Activated gamma-delta T cell treated with Interleukin-2 at 50 U/mL for 16 hours (primary cell): ENCODE measurements at places on chromosomes 2 and 18.

- no peak for DNase-seq
Measured at GRCh38 chr2:109255654-109256053, 126.6 kb downstream of the SH3RF3 start.

- no peak for DNase-seq
Measured at GRCh38 chr18:45355944-45356520, 259.2 kb upstream of the SLC14A2 start.

DNA sequence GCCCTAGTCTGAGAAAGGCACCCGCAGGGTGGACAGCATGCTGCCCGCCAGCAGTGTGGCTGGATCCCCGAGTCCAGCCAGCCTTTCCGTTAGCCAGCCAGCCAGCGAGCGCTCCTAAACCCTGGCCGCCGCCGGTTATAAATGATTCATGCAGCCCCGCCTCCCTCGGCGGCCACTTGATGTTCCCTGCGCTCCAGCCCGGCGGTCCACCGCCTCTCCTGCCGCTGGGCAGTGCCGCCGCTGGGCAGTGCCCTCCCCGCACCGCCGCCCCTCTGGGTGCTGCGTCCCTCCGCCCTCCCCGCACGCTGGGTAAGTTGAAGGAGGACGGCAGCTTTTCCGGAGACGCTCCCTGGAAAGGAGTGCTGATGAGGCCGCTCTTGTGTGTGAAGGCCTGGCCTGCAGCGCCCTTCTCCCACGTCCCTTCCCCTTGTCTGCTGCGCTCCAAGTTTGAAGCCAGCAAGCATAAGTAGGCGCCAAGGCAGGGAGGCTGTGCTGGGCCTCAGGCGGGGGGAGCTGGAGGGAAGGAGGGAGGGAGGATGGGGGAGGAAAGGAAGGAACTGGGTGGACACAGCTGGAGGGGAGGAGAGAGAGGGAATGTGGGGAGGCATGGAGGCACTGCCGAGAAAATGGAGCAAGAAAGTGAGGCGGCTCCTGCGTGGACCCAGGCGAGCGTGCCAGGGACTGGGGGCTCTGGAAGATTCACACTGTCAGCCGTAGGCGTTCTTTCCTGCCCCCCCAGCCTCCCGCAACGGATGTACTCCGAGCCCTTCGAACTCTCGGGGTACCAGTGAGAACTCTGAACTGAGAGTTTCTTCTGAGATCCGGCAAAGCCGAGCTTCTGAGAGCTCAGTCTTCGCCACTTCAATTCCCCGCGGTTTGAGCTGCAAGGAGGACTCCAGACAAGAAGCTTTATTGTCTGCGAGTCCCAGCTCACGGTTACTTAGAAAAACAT is 131.9 kb downstream of the GLI2 start:
- DNase-seq = no peak

DNA sequence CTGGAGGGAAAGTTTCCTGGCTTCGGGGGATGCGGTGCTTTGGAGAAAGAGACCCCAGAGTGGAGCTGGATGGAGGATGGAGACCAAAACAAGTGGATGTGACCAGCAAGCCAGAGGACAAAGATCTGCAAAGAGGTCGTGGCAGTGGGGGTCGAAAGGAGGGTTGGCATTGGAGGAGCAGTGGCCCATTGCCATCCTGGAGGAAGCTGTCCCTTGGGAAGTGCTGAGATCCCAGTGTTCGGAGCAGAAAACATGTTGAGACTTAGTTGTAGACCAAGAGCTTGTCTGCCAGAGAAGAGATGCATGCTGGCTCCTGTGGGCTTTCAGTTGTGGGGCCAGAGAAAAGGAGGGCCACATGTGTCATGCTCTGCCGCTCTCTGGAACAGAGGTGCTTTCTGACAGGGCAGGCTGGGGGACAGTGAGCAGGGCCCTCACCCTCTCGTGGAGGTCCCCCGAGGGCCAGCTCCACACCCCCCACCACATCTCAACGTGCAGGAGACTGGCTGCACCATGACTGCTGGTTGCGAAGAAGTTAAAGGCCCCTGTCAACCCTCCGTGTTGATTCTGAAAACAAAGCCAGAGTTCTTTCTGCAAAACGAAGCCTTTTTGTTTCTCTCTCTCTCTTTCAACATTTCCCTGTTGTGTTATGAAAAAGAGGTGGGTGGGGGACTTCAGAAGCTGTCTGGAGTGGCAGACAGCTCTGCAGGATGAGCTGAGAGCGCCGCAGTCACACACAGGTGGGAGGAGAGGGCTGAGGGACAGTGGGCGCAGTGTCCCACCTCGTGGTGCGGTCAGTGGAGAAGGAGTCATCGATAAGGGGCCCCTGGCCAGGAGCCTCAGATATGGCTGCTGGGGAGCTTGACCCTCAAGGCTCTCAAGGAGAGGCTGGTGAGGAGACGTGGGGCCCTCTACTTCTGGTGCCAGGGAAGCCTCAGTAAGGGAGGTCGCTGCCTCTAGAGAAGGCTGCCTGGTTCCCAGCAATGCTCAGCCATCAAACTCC is 77.6 kb upstream of the BCL2L11 start:
- no peak for DNase-seq

GRCh38 chr2:236970656-236971010 is 115.1 kb upstream of the COPS8 start:
- DNase-seq = no peak

DNA sequence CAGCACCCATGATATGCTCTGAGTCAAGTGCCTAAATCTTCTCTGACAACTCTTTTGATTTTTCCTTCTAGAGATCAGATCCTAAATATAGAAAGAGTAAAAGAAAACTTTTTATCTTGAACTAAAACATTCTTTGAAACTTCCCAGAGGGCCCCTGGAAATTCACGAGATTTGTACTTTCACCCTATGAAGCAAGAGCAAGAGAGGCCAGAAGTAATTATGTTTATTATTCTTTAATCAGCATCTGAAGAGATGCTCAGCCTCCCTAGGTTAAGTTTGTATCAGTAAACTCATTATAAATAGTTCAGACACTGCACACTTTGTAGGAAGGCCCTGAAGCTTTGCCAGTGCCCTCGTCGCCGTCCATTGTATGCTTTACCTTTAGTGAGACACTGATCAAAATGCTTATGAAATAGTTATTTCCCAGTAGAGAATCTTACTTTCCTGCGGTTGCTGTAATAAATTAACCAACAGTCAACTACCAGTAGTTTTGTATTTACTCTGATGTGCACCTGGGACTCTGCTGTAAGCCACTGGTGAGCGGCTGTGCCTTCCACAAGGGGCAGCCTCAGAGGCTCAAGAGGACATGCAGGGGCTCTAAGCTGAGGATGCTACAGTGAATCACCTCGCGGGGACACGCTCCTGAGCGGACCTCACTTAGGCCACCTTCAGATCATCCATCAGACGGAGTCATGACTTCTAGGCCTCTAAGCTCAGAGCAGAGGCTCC is 71.9 kb downstream of the BIN1 start:
- no peak for DNase-seq

DNA sequence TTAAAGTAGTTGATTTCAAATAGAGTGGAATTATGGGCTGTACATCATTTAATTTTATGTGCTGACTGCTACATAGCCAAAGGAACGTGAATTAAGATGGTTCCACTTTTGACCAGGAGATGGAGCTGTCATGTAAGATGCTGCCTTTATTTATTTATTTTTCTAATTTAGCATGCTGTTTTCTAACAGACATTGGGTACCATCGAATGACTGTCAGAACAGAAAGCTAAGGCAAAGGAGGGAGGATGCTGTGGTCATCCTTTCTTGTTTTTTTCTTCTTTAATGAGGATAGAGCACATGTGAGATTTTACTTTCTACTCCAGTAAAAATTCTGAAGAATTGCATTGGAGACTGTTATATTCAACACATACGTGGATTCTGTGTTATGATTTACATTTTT is at the start of gene SCN2A:
SCN2A (plus strand) TSS at position 185 of the 400 bp plus-strand sequence. CDS start 56,410 bp downstream, outside the sequence.
- DNase-seq = no peak

- no peak for DNase-seq
Measured at GRCh38 chr2:226030788-226031646, 631.5 kb downstream of the NYAP2 start.

GRCh38 chr18:27004056-27004829 is 138.7 kb upstream of the AQP4 start:
- DNase-seq = no peak

DNA sequence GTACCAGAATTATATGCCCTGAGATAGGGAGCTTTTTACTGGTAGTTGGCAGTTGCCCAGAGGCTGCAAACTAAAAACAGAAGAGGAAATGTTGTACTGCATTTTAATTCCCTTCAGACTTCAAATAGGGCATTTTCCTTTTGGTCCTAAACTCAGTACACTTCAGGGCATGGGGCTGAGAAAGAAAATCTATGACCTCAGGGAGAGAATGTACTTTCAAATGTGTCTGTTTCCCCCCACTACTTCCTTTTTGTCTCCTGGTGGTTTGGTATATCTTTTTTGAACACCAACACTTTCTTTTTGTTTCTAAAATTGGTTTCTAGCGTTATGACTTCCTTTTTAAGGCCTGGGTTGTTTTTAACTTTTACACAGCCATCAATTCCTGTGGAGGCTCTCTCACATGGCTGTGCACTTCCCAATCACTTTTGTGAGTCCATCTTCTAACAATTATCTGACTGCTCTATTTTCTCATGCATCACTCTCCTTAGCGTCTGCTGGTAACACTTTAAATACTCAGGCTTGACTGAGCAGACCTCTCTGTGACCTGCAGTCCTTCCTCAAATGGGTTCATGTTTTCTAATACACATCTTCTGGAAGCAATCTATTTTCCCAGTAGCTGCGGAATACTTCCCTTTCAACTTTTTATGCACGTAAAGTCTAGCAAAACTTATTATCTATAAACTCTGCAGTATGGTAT is 596.0 kb downstream of the LRP1B start:
- no peak for DNase-seq

DNA sequence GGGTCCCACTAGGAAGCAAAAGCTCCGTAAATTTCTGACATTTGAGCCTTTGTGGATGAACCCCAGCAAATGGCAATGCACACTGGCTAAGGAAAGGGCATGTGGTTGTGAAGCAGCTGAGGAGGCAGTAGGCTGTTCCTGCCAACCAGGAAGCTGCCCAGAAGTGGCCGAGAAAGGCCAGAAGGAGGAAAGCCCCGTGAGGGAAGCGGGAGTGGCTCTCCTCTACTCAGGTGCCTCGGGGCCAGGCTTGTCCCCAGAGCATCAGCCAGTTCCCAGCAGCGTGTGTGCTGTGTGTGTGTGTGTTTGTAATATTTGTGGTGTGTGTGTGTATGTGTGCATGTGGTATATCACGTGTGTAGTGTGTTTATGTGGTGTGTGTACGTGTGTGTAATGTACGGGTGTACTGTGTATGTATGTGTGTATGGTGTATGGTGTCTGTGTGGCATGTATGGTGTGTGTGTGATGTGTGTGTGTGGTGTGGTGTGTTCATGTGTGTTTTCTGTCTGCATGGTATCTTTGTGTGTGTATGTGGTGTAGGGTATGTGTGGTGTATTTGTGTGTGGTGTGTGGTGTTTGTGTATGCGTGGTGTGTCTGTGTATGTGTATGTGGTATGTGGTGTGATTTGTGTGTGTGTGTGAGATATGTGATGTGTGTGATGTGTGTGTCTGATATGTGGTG is 90.6 kb downstream of the APOB start:
- DNase-seq = no peak

DNA sequence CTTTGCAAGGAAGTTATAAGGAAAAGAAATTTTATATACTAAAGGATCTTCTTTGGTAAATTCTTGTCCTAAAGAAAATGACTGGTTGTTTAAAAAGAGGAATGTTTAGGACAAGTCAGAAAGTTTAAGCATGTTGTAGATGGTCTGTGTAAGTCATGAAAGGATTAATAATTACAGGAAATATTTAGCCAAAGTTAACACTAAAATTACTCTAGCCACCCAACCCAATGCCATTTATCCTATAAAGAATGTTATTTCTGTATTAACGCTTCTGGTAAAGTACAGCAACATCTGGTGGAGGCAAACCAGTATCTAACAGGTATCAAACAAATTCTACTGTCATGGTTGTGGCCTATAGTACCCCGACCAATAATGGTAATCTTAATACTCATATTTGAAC is 546.9 kb upstream of the PKDCC start:
- DNase-seq = no peak

GRCh38 chr2:144567745-144568144 is 47.8 kb upstream of the ZEB2 start:
- DNase-seq = no peak

- no peak for DNase-seq
Measured at GRCh38 chr18:21598726-21599584, 1.5 kb downstream of the ESCO1 start.

DNA sequence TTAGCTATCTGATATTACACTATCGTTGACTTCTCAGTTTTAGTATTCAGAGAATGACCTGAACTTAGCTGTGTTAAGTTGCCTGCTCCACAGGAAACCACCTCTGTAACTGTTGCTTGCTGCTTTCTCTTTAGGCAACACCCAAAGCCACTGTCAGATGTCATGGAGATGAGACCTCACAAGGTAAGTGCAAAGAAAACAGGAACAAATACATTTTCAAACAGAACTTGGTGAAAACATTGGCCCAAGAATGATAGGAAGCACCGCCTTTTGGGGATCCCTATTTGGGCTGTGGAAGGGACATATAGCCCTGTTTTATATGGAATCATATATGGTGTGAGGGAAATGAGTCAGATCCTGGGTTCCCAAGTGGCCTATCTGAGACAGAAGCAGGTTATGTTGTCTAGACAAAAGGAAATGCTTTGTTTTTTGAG is 143.4 kb downstream of the UBE2E3 start:
- DNase-seq = peak; percentile 57

DNA sequence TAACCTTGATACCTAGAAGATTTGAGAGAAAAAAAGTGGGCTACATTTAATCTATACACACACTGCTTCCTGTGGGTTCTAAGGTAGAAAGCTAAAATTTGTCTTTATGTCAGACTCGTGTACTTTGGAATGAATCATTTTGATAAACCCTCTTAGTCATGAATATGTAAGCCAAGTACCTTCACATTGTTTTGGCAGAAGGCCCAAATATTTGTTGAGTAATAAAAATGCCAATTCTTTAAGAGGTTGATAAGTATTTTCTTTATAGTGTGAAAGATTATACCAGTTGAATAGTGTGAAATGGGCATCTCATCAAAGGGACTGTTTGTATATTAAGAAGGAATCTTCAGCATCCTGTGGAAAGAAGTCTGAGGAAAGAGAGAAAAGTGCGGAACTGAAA is 1464.7 kb upstream of the ZEB2 start:
- no peak for DNase-seq

- DNase-seq = no peak
Measured at GRCh38 chr2:221962186-221962585, 336.6 kb downstream of the PAX3 start.

DNA sequence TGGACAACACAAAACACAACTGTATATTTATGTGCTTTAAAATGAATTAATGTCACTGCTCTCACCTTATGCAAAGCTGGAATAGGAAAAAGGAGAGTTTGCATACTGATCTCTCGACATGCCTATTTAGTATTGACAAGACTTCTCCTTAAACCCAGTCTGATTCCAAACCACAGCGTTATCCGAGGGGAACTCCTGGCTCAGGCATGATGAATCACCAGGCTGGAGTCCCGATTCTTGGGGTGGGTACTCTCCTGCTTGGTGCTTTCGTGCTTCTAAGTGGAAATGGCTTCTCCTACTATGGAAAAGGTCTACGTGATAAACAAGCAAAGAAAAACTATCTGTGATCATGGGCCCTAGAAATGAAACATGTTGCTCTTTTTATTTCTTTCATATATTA is 88.9 kb upstream of the SLC35G4 start:
- no peak for DNase-seq
